Activated CD4-positive, CD25-positive, alpha-beta regulatory T cell treated with anti-CD3 and anti-CD28 coated beads, Interleukin-2, amount 50 U/mL, for 24 hours (primary cell): ENCODE measurements at places on chromosomes 6 and 20.

- no peak for ATAC-seq
These were observed 257.4 kb downstream of the MAFB start for GRCh38 chr20:40431611-40432010.

- ATAC-seq: no peak
These were observed 12.4 kb upstream of the EZR start for GRCh38 chr6:158831571-158831970.

GRCh38 chr6:71488186-71488585 lies 199.6 kb downstream of the OGFRL1 start:
- ATAC-seq: no peak

DNA sequence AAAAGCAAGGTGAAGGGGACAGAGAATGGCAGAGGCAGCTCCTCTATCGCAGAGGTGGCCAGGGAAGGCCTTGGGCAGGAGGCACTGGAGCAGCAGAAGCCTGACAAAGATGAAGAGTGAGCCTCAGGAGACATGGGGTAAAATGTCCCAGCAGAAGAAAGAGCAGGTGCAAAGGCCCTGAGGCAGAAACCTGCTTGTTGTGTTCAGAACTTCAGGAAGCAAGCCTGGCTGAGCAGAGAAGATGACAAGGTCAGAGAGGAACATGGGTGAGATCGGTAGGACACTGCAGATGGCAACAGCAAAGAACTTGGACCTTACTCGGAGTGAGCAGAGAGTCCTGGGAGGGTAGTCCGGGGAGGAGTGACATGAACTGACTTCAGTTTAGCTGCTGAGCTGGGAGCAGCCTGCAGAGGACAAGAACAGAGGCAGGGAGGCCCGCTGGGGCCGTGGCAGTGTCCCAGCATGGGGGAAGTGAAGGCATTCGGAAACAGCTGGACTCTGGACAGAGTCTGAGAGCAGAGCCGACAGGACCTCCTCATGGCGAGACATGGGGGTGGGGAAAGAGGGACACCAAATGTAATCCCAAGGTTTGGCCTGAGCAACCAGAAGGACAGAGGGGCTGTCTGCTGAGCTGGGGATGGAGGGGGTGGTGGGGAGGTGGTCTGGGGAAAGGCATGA lies 106.3 kb downstream of the PREX1 start:
- no peak for ATAC-seq

DNA sequence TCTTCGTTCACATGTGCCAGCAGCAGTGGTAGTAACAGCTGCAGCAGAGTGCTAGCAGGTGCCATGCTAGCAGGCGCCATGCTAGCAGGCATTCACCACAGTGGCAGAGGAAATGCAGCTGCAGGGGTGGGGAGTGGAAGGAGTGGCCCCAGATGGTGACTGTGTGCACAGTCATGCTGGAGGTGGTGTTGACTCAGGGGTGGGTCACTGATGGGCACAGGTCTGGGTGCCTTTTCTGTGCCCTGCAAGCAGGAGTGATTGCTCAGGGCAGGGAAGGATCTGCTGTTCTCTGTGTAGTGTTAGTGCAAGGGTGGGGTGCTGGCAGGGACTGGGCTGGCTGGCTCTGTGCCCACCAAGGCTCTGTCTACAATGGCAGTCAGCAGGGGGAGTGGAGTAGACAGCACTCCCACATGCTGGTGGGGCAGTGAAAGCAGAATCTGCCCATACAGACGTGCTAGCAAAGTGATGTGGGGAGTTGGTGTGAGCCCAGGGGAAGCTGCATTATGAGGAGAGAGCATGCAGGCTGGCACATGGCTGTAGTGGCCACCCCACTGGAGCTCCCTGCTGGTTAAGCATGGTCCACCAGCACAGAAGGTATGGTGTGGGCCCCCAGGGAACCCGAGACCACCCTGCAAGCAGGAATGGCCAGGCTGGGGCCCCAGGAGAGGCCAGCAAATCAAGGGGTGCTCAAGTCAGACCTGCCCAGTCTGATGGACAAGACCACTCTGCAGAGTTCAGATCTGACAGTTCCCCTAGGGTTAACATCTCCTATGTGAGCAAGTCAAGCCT lies 11.4 kb upstream of the TSPYL4 start:
- ATAC-seq: peak; percentile 68

- no peak for ATAC-seq
These were observed 31.6 kb upstream of the LY86 start for GRCh38 chr6:6556738-6557503.

DNA sequence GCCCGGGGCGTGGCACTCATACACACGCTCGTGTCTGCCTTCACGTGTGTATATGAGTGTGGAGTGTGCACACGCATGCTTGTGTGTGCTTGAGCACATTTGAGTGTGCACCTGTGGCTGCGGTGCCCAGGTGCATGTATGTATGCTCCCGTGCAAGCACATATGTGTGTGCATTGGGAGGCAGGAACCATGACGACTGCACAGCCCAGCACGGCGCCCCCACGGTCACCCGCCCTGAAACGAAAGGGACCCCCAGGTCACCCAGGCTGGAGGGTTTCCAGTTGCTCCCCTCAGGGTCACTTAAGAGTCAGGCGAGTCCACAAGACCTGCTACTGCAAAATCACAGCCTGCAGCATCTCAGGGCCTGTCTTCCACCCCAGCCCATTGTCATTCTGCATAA lies 94.7 kb downstream of the YTHDF1 start:
- ATAC-seq: no peak

- ATAC-seq: no peak
These were observed 16.1 kb upstream of the DOK5 start for GRCh38 chr20:54459279-54459678.

DNA sequence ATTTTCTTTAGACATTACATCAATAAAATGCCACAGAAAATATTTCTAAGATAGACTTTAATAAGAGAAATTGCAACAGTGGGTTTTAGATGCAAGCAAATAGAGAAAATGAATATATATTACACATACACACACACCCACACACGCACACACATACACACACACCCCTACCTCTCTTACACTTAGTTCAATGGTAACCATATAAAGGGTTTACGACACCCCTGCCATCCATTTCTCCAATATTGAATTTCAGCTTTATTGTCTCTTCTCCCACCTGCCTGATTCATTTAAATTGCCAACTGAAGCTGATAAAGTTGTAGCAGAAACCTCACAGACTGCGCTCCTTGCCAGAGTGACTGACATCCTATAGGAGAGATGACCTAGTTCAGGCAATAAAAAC lies 154.6 kb downstream of the ADAT2 start:
- no peak for ATAC-seq

DNA sequence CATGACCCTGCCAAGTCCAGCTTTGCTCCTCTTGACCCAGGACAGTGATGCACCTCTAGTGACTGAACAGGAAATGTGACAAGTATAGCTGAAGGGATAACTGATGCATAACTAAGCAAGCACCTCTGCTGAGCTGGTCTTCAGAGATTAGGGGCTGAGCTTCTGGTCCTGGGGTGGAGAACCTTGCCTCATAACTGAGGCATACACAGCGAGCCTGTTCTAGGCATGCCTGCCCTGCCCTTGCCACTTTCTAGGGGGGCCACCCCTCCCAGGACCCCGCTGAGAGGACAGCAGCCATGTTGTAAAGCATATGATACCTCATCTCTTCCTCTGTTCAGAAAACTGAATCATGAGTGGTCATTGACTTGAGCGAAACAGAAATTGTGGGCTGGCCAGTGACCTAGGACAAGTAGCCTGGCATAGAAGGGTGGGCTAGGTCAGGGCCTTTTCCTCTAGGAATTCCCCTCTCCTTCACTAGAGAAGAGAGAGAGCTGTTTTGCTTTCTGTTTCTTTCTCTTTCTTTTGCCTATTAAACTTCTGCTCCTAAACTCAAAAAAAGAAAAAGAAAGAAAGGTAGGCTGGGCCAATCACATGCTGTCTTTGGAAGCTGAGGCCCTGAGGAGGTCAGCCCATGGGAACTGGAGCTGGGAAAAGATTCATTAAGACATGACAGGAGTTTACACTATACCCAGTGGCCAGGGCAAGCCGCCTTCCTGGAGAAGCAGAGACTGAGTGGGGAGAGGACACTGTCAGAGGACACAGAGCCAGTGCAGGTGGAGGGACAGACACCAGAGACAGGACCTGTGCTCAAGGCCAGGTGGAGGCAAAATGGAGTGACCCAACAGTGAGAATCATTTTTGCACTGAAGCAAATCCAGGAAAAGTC lies 23.1 kb downstream of the ALDH5A1 start:
- no peak for ATAC-seq

GRCh38 chr6:84728602-84729001 lies 35.8 kb downstream of the TBX18 start:
- no peak for ATAC-seq

DNA sequence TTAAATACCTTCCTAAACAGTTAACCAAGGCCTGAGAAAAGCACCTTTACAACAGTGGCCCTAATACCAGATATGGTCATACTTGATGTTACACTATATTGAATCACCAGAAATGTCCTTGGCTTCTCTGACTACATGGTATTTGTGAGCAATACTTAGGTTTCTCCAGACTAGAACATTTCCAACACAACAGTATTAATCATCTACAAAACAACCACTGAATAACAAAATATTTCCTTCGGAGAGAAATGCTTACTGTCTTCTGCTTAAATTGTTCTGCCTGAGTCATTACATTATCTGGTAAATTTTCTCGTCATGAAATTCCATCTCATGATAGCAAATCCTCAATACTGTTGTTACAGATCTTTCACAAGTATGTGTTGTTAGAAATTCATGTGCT lies 252.9 kb upstream of the RUNX2 start:
- peak; percentile 48 for ATAC-seq

DNA sequence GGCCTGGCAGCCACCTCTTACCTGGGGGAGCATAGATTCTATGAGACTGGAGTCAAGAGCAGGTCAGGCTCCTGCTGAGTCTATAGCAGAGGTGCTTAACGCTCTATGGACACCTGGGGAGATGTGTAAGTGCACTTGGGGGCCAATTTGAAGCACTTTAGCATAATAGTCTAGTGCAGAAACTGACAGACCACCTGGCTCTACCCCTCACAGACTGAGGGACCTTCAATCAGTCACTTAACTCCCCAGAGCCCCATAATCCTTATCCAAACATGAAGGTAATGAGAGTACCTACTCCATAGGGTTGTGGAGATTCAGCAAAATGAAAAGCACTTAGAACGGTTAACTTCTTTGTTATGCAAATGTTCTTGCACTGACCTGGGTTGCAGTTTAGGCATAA lies 87.3 kb upstream of the SLC22A16 start:
- ATAC-seq: no peak

DNA sequence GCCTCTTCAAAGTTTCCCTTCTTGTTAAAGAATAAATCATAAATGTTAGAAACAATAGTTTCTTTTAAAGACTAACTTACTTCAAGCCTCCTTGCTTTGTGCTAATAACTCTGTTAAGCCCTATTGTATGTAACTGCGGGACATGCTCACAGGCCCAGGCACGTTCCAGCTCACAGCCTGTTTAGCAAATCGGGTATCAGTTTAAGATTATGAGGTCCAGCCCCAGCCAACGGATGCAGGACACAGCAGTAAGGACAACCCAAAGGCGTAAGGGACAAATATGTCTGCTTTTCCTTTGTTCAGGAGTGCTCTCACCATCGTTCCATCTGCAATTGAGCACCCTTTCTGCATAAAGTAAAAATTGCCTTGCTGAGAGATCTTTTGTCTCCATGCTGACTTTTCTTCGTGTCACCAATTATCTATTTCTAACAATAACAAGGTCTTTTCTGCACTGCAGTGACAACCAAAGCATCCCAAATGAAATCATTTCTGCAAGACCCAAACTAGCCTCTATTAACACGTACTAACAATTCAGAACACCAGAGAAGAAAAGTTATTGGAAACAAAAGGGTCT lies 1.4 kb downstream of the C6orf52 start:
- no peak for ATAC-seq

DNA sequence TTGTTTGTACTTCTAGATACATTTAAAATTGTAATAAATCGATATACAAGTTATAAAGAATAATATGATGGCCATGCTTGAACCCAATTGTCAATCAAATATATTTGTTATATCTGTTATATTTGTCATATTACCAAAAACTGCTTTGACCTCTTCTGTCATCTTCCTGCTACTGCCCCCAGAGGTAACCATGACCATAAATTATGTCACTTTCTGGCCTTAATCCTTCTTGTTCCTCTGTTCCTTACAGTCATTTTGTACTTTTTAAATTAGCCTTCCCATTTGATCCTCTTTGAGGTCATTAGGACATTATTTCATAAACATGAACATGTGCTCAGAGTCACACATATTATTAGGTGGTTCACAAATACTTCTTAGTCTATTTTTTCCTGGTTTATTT lies 124.7 kb downstream of the HFE start:
- ATAC-seq: no peak

- peak; percentile 87 for ATAC-seq
These were observed 57.4 kb upstream of the EDN3 start for GRCh38 chr20:59242714-59243626.

GRCh38 chr6:157615420-157615769 lies 207.7 kb upstream of the SNX9 start:
- ATAC-seq: no peak

DNA sequence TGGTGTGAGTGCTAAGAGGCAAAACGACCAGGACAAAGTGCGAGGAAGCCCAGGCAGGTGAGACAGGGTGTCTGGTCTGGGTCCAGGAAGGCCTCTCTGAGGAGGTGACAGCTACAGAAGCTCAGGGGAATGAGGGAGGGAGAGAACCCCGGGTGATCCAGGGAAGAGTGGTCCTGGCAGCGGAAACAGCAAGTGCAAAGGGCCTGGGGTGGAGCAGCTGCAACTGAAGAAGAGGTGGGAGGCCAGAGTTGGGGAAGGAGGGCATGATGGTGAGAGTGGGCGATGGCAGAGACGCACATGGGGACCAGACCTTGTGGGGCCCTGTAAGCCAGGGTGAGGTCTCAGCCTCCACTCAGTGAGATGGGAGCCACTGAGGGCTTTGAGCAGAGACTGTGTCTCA lies 45.8 kb downstream of the DLGAP4 start:
- no peak for ATAC-seq

- no peak for ATAC-seq
These were observed 2.0 kb downstream of the TBX18 start for GRCh38 chr6:84762220-84763002.

GRCh38 chr6:84137989-84138575 lies 89.4 kb downstream of the CEP162 start:
- ATAC-seq: no peak

DNA sequence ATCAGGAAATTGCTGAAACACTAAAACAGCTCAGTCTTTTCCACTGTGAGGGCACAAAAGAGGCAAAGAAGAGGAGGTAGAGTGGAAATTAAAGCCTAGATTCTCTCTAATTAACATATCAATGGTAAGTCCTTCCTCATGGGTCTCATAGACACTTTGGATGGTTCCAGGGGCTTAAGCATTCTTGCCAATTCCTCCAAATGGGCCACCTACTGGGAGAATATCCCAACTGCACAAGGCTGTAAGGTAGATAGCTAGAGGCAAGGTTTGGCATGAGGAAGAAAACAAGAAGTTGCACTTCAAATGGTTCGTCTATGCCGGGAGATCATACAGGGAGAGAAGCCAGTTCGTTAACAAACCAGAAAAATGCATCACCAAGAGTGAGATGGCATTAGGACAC lies 107.6 kb upstream of the KHDRBS2 start:
- no peak for ATAC-seq

- ATAC-seq: no peak
These were observed 507.6 kb upstream of the NRSN1 start for GRCh38 chr6:23618366-23618765.

DNA sequence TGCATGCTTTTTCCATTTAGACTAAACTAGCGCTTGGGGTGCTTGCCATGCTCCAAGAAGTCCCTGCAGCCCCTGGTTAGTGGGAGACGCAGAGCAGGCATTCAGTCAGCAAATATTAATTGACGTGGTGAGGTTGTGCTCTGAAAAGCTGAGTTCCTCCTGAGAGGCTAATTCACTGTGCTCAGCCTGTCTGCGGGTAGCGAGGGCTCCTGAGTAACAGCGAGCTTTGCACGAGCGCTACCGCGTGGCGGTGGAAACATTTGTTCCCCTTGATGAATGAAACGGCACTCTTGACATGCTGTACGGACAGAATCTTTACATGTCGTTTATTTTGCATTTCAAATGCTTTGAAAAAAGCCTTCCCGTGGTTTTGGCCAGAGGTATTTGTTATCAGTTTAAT lies 170.6 kb upstream of the AGPAT4 start:
- ATAC-seq: no peak
